ENCODE measurements at places on chromosomes 11 and 22. TPM values are rescaled to one million over a fixed set of nuclear protein-coding genes. Genes with fewer than 3 reads are reported as not detected.

DNA sequence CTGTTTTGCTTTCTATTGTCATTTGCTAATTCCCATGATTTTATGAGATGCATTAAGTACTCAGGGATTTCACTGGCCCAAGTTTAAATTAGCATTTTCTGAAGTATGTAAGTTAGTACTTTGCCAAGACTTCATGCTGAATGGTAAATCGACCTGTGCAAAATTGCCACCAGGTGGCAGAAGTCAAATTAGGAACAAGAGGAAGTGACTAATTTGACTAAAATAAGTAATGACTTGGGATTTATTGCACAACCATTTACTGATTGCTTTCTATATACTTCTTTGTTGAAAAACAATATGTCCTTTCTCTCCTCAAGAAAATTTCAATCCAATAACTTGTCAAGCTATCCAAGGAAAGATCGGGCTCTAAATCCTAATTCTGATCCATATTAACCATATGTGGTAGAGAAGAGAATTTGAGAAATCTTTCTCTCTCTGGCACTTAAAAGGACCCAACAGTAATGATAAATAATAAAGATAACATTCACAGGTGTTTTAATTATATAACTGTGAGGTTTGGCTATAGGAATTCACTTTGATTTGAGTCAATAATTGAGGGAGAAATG is 253.7 kb upstream of the CHORDC1 start:
- no peak for DNase-seq

Gene SERPING1
- 72.6 TPM for total RNA-seq

Gene KCNK4
- not detected for total RNA-seq

- no peak for DNase-seq
These were observed 327.6 kb upstream of the CCDC90B start for GRCh38 chr11:83613767-83614121.

GRCh38 chr11:120545813-120546212 is 34.3 kb downstream of the GRIK4 start:
- DNase-seq = no peak

Gene SAA1
- 29.1 TPM for total RNA-seq

DNA sequence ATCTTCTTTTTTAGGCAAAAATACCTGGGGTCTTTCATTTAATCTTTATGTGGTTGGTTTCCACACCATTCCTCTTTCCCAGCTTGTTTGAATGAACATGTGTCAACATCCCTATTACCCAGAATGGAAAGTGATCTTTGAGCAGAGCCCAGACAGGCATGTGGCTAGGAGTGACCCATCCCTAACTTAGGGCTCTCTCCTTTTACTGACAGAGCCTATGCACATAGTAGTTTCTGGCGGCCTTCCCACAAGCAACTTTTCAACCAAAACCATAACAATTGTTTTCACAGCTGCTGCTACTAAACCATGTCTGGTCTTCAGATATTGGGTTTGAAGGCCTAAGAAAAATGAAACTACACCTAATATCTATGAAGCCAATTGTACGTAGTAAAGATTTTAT is 107.5 kb downstream of the TENM4 start:
- DNase-seq = no peak
